ENCODE measurements at places on chromosomes 2 and 18.
A peak's percentile ranks its signal among the peaks of the same experiment; 100 is the strongest.

GRCh38 chr2:147161746-147162145, 683.1 kb upstream of the ACVR2A start:
- no peak for DNase-seq

- DNase-seq, result no peak
Observed at GRCh38 chr18:79781331-79781941, 16.3 kb upstream of the KCNG2 start.

GRCh38 chr18:77101410-77102258, 30.9 kb downstream of the MBP start:
- DNase-seq, result peak; percentile 91

GRCh38 chr2:38178556-38179419, 102.8 kb upstream of the CYP1B1 start:
- peak; percentile 76 for DNase-seq

All from inflammatory macrophage treated with lipopolysaccharide for 1 hour (primary cell).